ENCODE measurements at places on chromosomes 2 and 18.

- DNase-seq: no peak
These were observed 109.8 kb downstream of the AGAP1 start for GRCh38 chr2:235603659-235604058.

DNA sequence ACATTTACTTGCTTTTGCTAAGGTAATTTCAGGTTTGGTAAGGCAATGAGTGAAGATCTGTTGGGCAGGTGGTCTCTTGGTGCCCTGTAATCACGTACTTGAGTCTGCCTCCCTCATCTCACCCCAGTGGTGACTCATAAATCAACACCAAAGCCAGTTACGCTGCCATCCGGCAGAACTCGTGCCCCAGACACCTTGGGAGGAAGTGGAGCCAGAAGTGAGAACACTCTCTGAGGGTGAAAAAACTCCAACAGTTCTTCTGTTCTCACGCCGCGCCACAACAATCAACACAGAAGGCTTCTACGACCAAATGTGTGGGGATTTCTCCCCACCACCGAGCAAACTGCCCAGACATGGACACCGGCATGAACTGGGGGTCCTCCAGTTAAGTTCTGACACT, 206.2 kb downstream of the ARL4C start:
- peak; percentile 91 for DNase-seq

DNA sequence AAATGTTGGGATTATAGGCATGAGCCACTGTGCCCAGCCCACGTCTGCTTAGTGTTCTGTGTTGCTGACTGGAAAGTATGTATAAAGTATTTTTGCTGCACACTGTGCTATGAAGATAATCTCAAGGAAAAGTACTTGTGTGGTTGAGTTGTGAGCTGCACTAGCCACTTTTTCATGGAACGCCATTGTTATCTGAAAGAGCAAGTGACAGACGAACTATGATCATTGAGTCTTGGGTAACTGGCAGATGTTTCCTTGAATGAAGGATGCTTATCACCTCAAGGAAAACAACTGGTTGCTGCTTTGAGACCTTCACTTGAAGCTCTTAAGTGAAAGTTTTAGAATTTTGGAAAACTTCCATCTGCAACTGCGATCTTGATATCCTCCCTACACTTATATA, 82.2 kb upstream of the KCTD1 start:
- no peak for DNase-seq

DNA sequence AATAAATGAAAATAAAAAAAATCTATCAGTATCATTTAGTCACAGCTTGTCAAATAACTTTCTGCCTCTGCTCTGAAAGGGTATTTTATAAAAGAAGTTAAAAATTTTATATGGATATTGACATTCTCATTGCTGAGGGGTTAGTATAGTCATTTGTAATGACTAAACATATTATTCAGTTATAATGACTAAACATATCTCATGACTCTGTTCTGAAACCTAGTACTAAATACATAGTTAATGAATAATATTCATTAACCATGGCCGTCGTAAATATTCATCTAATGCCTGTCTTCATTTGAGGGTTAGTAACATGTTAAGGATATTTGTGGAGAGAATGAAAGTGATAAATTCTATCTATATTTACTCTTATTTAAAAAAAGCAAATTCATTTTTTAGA, 69.1 kb upstream of the MAP4K3 start:
- no peak for DNase-seq

GRCh38 chr18:35653392-35654135, 72.0 kb downstream of the GALNT1 start:
- peak; percentile 42 for DNase-seq

DNA sequence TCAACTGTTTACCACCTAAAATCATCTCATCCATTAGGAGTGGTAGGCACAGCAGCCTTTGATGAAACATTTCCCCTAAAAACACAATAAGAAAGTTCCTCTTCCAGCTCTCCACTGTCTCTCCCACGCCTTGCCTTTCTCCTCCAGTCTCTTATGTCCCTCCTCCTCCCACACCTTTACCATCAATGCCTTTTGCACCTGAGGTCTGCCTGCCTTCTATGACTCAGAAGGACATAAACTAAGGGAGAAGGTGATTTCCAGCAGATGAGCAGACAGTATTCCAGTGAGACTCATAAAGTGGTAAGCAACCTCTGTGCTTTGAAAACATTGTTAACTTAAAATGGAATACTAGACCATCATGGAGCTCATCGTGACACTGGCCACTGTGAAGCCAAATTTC, 34.2 kb upstream of the NDUFV2 start:
- peak; percentile 31 for DNase-seq

- DNase-seq: peak; percentile 66
These were observed 229.3 kb downstream of the TGIF1 start for GRCh38 chr18:3679241-3679640.

- peak; percentile 43 for DNase-seq
These were observed 33.9 kb downstream of the ADCY3 start for GRCh38 chr2:24886126-24886501.

- no peak for DNase-seq
These were observed 35.5 kb downstream of the DDX18 start for GRCh38 chr2:117850015-117850414.

GRCh38 chr2:216485237-216485636, 13.4 kb upstream of the RPL37A start:
- no peak for DNase-seq

DNA sequence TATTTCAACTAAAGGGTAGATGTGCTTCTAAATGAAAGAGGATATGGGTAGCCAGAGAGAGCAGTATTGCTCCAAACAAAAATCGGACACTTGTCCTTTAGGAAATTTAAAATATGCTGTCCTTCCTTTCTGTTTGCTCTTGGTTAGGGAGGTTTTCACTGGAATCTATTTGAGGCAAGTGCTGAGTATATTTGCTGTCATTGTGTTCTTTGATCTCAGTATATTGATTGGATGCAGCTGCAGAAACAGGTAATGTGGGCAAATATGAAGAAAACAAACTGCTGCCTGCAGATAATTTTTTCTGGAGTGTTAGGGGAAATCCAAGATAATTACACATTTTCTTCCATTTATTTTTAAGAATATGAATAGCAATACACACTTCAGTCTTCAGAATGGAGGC, 410.2 kb downstream of the NCKAP5 start:
- DNase-seq: no peak

DNA sequence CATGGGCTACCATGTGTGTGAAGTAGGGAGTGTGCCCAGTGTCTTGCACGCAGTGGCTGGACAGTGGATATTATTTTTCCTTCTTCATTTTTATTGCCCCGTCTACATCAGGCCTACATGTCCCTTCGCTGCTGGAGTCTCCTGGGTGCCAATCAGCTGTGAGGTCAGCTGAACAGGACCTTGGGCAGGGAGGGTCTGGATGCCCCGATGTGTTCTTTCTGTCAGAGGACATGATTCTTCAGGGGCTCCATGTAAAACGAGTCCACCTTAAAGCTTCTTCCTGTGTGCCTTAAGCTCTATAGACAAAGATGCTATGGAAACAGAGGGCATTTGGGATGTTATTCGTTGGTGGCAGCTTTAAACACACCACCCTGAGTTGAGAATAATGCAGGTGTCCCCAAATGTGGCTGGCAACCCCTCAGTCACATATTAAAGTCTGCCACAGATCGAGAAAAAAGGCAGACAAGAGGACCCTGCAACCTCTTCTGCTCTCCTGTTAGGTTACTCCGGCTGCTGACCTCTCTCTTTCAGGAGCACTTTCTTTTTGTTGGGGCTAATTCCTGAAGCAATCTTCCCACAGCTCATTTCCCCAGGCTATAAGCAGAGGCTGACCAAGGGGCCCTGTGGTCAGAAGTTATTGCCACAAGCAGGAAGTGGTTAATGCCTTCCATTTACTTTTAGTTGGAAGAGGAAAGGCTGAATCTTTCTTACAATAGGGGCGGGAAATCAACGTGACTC, 20.0 kb downstream of the GREB1 start:
- no peak for DNase-seq

Data from suppressor macrophage (primary cell).